ENCODE measurements at places on chromosomes 13 and 19.
A peak's percentile ranks its signal among the peaks of the same experiment; 100 is the strongest.

- no peak for DNase-seq
Observed at GRCh38 chr19:29303069-29303718, 90.2 kb upstream of the UQCRFS1 start.

- peak; percentile 55 for DNase-seq
Observed at GRCh38 chr19:35592226-35592625, 6.3 kb downstream of the PMIS2 start.

- no peak for DNase-seq
Observed at GRCh38 chr13:101520672-101521071, 68.2 kb downstream of the ITGBL1 start.

- DNase-seq: no peak
Observed at GRCh38 chr13:40213779-40214178, 452.7 kb downstream of the FOXO1 start.

GRCh38 chr13:113653264-113654174, 4.5 kb downstream of the ATP4B start:
- no peak for DNase-seq

- peak; percentile 21 for DNase-seq
Observed at GRCh38 chr13:114282041-114282670, 755 bp downstream of the UPF3A start.

- no peak for DNase-seq
Observed at GRCh38 chr13:113458253-113459065, 5.2 kb upstream of the ADPRHL1 start.

DNA sequence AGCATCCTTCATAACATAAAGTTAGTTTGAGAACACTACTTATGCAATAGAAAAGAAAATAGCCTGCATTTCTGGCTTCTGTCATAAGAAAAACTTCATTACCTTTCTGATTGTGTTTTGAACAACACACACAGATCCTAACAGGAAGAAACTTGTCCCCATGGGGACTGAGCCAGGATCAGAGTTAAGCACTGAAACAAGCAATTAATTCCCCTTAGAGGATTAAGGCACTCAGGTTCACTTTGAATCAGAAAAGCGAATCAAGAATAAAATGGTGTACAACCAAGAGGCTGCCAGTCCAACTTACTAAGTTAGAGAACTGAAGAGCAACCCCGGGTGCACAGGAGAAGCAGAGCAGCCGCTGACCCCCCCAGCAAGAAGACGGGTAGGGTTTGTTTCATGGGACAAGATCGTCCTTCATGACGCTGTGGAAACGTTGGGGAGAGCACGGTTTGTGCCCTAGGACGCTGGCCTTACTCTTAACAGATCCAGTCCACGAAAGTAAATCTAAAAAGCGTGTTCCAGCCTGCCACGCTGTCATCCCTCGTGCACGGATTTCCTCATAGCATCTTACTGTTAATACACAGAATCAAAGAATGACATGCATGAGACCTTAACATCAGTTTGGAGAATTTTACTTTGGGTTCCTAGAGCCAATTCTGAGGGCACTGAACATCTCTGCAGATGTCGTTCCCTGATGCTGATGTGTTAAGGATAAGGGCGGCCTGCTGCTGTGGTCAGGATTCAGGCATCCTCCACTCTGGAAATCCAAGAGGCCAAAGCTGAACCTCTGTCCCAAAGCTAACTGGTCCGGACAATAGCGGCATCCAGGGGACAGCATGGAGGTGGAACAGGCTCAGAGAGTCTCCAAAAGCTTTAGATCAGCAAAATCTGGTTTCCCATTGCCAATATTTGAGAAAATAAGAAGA, 46.4 kb downstream of the GGACT start:
- no peak for DNase-seq

DNA sequence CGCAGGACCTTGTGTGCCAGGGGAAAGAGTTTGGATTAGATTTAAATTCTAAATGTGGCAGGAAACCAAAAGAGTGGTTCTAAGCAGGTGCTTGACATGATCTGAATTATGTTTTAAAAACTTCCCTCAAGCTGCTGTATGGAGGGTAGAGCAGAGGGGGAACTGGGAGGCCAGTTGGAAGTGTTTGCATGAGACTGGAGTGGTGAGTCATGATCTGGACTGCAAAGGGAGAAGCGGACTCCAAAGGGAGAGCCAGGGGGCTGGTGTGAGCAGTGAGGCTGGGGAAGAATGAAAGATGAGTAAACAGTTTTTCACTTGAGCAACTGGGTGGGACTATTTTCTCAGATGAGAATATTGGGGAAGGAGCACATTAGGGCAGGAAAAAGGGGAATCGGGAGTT, 206.1 kb downstream of the DNAJC15 start:
- DNase-seq: no peak

GRCh38 chr13:59043016-59043415, 1120.7 kb downstream of the DIAPH3 start:
- DNase-seq: no peak

DNA sequence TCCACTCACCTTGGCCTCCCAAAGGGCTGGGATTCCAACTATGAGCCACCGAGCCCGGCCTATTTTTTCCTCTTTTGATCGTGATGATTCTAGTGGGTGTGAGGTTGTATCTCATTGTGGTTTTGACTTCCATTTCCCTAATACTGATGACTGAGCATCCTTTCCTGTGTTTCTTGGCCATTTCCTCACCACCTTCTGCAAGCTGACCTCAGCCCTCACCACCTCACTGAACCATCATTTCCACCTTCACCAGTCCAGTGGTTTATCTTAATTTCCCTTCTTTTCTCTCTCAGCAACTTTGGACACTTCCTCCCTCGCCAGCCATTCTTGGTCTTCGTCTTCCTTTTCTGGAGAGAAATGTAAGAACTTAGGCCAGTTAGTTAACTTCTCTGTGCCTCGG, 13.0 kb upstream of the BICRA start:
- no peak for DNase-seq

- no peak for DNase-seq
Observed at GRCh38 chr13:38542601-38543000, 144.3 kb upstream of the FREM2 start.

- no peak for DNase-seq
Observed at GRCh38 chr19:1483131-1483978, 4.3 kb upstream of the C19orf25 start.

- no peak for DNase-seq
Observed at GRCh38 chr13:109595471-109595870, 190.9 kb downstream of the IRS2 start.

DNA sequence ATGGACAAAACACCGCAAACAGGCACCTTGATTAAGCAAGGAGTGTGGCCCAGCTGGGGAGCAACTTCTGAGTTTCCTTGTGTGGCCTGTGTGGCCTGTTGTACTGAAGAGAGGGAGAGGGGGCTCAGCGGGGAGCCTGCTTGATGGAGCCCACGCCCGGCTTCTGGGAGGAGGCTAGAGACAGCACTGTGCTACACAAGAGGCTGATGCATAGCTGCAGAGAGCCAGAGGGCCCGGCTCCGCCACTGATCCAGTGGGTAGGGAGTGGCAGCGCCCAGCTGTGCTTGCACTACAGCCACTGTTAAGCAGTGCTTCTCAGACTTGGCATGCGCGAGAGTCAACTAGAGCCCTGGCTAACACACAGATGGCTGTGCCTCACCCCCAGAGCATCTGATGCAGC, 19.0 kb downstream of the LYL1 start:
- DNase-seq: no peak

DNA sequence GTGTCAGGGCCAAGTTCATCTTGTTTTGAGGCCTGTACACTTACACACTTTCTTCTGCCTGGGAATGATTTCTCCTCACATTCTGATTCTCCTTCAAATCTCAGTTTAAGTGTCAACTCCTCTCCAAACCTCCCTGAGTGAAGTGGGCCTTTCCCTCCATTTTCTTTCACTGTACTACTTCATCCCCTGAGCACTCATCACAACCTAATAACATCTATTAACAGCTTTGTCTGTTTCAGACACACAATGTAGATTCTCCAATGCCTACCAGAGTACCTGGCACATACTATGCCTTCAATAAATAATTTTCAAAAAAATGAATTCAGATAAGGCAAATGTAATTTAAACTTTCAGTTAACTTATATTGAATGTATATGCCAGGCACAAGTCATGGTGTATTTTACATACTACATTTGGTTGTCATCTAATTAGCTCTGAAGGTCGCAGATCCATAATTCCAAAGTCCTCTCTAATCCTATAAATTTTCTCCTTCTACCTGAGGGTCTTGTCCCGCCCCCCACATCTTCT, 357 bp upstream of the COG6 start:
- no peak for DNase-seq

- DNase-seq: no peak
Observed at GRCh38 chr19:55225415-55225958, 3.1 kb downstream of the TMEM86B start.

DNA sequence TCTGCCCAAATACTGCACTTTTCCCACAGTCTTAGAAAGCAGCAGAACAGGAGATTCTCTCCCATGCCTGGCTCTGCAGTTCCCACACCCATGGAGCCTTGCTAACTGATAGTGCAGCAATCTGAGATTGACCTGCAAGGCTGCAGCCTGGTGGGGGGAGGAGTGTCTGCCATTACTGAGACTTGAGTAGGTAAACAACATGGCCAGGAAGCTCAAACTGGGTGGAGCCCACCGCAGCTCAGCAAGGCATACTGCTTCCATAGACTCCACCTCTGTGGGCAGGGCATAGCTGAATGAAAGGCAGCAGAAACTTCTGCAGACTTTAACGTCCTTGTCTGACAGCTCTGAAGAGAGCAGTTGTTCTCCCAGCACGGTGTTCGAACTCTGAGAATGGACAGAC, 358.5 kb upstream of the PCDH9 start:
- no peak for DNase-seq

GRCh38 chr19:47075941-47076340, 27.5 kb upstream of the TMEM160 start:
- DNase-seq: no peak

GRCh38 chr19:843836-844545, 3.2 kb downstream of the PRTN3 start:
- no peak for DNase-seq

Data from NCI-H2029 treated with DMSO at 0.1 percent for 48 hours (cell line).